ENCODE measurements at places on chromosomes 1 and 21. TPM values are rescaled to one million over a fixed set of nuclear protein-coding genes. Genes with fewer than 3 reads are reported as not detected.

FAM167B gene
- total RNA-seq, result 0.70 TPM

PROK1 gene
- total RNA-seq, result not detected

PLEKHN1 gene
- 6.3 TPM for total RNA-seq

EXTL2 gene
- total RNA-seq, result 6.9 TPM

CAPN8 gene
- 1.6 TPM for total RNA-seq

ADCY10 gene
- total RNA-seq, result not detected

NCAM2 gene
- total RNA-seq, result not detected

CYP2J2 gene
- total RNA-seq, result 0.11 TPM

SGIP1 gene
- total RNA-seq, result not detected

RAVER2 gene
- 4.3 TPM for total RNA-seq

FCRL5 gene
- total RNA-seq, result 0.03 TPM

TNFRSF18 gene
- 0.15 TPM for total RNA-seq

PLPPR5 gene
- total RNA-seq, result not detected

USP48 gene
- total RNA-seq, result 17.2 TPM

GUCA2A gene
- not detected for total RNA-seq

C1QC gene
- total RNA-seq, result not detected

GLIS1 gene
- 0.05 TPM for total RNA-seq

TNNT2 gene
- not detected for total RNA-seq

SLC44A5 gene
- not detected for total RNA-seq

FCGR3B gene
- not detected for total RNA-seq

TRABD2B gene
- 2.8 TPM for total RNA-seq

LCE1B gene
- total RNA-seq, result not detected

ROR1 gene
- total RNA-seq, result 8.4 TPM

FNDC5 gene
- total RNA-seq, result 0.20 TPM

CLCA4 gene
- not detected for total RNA-seq

NKAIN1 gene
- total RNA-seq, result 1.1 TPM

ZBTB37 gene
- total RNA-seq, result 1.3 TPM

HIVEP3 gene
- 3.7 TPM for total RNA-seq

DENND2C gene
- total RNA-seq, result 0.50 TPM

S100A5 gene
- 1.0 TPM for total RNA-seq

MXRA8 gene
- total RNA-seq, result 0.44 TPM

LCE2A gene
- total RNA-seq, result not detected

YBX1 gene
- 734 TPM for total RNA-seq

UBL4B gene
- total RNA-seq, result not detected

TMCC2 gene
- total RNA-seq, result 1.6 TPM

S100A14 gene
- total RNA-seq, result 0.24 TPM

COA6 gene
- total RNA-seq, result 93.5 TPM

CFHR3 gene
- total RNA-seq, result 0.14 TPM

LEFTY1 gene
- 0.46 TPM for total RNA-seq

ARV1 gene
- 24.9 TPM for total RNA-seq

RC3H1 gene
- total RNA-seq, result 5.8 TPM

FNDC10 gene
- total RNA-seq, result 8.8 TPM

DYNLT4 gene
- 0.20 TPM for total RNA-seq

VWA5B1 gene
- total RNA-seq, result not detected

OR2L8 gene
- not detected for total RNA-seq

IFI16 gene
- total RNA-seq, result 3.8 TPM

WDR64 gene
- not detected for total RNA-seq

AMY1B gene
- not detected for total RNA-seq

ANGPTL7 gene
- total RNA-seq, result not detected

All from A549 treated with Mapracorat at 1 μM for 4 hours (cell line).